NCI-H1436 treated with DMSO at 0.1 percent for 48 hours (cell line): ENCODE measurements at places on chromosomes 13 and 19.

- DNase-seq, result no peak
Observed at GRCh38 chr13:55613429-55614187, 1527.1 kb upstream of the PRR20A start.

GRCh38 chr13:31514932-31515331 is 224.4 kb upstream of the RXFP2 start:
- DNase-seq, result no peak

DNA sequence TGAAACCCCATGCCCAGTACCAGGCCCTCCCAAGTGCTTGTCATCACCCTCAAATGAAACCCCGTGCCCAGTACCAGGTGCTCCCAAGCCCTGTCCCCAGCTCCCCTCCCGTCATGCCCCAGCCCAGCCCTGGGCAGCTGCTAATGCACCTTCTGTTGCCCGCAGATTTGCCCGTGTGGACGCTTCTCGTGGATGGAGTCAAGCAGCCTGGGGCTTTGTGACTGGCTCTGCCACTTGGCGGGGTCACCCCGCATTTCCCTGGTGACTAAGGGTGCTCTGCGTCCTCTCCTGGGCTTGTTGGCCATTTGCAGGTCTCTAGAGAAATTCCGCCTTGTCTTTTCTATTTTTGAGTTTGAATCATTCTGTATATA is 82.7 kb downstream of the ATP11A start:
- DNase-seq, result no peak

DNA sequence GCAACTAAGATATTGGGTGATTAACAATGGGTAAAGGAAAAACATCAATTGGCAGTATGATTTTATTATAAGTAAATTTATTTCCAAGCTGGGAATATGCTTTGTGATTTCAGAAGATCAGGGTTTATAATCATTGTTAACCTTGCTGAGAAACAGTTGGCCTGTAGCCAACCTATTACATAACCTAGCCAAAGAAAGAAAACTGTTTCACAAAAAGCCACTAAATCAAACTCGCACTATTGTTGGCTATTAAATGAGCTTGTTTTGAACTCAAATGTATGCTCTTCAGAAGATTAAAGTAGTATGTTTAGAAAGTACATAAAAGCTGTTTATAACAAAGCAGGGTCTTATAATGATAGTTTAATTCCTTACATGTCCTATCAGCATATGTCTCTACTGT is 151.7 kb downstream of the LHFPL6 start:
- DNase-seq, result no peak

GRCh38 chr13:64767054-64767453 is 2463.1 kb downstream of the PCDH9 start:
- no peak for DNase-seq

GRCh38 chr19:55341171-55341588 is 1.5 kb downstream of the KMT5C start:
- DNase-seq, result no peak

- DNase-seq, result no peak
Observed at GRCh38 chr19:39531834-39532232, 819 bp downstream of the EID2B start.

- DNase-seq, result no peak
Observed at GRCh38 chr19:5139583-5140325, 170.8 kb downstream of the KDM4B start.

DNA sequence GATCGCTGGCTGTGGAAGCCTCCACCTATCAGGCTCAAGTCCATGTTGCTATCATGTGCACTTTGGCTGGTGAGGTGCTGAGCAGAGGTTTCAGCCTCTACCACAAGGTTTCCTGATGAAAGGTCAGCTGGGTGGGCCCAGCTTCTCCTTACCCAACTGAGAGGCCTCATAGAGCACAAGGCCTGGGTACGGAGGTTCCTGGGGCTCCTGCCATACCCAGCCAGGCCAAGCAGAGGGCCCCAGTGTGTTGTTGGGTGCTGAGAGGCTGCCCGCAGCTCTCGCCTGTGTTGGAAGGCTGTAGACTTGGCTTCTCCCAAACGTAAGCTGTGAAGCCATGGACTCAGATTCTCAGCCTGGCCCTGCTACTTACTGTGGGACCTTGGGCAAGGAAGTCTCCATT is 28.2 kb downstream of the ACTN4 start:
- DNase-seq, result no peak

DNA sequence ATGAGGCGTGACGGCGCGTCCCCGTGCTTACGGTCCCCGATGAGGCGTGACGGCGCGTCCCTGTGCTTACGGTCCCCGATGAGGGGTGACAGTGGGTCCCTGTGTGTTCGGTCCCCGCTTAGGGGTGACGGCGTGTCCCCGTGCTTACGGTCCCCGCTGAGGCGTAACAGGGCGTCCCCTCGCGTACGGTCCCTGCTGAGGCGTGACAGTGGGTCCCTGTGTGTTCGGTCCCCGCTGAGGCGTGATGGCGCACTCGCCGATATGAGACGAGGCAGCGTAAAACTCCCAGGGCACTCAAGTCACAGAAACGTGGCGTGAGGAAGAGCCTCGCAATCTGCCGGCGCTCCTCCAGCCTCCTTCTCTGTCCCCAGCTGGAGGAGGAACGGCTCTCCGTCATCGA is 20.9 kb downstream of the CFAP97D2 start:
- no peak for DNase-seq

DNA sequence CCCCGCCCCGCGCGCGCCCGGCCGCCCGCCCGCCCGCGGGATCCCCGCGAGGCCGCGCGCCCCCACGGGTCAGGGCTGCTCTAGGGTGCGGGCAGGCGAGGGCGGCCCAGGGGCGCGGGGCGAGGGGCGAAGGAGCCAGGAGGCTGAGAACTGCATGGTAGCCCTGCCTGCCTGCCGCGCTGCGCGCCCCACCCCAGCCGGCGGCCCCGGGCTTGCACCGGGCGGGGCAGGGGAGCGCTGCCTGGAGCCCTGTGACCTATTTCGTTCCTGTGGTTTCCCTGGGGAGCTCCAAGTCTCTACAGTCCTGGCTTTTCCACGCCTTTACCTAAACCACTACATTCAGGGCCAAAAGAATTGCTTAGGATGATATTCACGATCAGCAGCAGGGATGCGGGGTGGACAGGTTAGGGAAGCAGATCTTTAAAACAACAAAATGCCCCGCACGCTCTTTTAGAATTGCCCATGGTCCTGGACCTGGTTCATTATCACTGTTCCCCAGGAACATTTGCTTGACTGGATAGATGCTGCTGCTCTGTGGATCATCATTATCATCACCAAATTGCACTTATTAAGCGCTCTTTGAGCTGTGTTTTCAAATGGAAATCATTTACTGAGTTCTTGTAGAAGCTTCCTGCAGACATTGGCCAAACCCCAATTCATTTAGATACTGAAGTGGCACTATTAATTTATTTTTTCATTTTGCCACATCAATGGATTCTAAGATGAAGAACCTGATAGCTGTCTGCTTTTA is 421 bp upstream of the GPR12 start:
- DNase-seq, result no peak

GRCh38 chr19:14369399-14370168 is 11.7 kb upstream of the ADGRE5 start:
- DNase-seq, result no peak

DNA sequence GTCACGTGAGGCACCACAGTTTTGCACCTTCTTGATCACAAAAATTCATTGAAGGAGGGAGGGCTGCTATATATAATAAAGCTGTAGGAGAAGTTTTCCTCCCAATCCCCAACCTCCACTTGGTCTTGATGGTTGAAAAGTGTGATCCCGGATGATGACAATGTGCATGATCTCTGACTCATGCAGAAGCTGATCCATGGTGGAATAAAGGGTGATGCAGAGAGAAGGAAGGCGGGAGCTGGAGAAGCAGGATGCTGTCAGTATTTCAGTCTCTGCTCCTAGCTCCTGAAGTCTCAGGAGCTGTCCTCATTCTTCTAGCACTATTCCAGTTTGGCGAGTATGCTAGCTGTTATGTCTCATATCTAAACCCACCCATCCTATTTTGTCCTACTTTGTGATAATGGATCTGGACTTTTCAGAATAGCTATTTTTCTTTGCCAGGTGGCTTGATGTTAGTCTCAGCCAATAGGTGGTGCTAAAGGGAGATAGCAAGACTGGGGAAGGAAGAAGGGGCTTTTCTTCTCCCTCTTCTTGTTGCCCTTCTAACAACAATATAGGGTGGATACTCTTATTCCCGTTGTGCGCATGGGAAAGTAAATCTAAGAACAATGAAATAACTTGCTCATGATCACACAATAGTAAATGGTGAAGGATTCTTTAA is 65.6 kb upstream of the HTR2A start:
- DNase-seq, result no peak

GRCh38 chr13:47038188-47038587 is 141.3 kb upstream of the HTR2A start:
- DNase-seq, result no peak

DNA sequence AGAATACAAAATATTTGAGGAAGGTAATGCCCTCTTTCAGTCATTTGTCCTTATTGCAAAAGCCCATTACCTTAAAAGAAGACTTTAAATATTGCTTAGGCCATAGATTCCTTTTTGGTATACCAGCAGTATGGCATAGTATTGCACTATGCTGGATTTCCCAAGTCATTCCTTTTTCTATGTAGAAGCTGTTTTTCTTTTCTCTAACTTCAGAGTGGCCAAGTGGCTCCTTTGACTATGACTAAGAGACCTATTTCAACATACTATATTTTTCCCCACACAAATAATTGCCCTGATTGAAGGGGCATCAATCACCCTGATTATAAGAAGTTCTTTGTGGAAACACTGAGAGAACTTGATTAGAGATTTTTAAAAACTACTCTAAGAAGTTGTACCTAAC is 68.6 kb downstream of the UFM1 start:
- no peak for DNase-seq

DNA sequence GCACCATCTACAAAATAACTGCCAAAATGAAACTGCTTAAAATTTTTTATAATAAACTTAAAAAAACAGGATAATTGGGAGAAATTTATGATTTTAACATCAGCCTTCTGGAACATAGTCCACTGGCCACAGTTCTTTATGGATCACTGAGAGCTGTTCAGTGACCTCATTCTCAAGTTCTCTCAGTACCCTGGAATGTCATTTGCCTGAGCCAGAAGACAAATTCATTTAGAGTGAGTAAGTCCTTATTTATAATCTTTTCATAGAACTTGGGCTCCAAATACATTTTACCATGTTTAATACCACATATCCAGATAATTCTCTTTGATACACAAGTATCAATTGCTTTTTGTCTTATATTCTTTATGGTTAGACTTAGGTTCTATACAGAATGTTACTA is 87.6 kb downstream of the CAB39L start:
- DNase-seq, result no peak

DNA sequence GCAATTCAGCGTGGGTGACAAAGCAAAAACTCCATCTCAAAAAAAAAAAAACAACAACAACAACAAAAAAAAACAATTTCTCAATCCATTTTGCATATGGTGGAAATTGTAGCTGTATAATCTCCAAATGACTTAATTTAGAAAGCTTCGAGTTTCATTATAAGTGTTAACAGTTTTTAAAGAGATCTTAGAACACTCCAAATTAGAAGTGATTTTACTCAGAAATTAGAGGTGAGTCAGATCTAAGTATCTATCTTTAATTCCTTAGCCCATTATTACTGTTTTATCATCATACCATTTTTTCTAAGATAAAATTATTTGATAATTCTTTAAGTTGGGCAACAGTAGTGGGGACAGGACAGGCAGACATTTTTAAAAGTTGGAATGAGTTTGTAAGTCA is 60.5 kb downstream of the ZMYM2 start:
- DNase-seq, result no peak

DNA sequence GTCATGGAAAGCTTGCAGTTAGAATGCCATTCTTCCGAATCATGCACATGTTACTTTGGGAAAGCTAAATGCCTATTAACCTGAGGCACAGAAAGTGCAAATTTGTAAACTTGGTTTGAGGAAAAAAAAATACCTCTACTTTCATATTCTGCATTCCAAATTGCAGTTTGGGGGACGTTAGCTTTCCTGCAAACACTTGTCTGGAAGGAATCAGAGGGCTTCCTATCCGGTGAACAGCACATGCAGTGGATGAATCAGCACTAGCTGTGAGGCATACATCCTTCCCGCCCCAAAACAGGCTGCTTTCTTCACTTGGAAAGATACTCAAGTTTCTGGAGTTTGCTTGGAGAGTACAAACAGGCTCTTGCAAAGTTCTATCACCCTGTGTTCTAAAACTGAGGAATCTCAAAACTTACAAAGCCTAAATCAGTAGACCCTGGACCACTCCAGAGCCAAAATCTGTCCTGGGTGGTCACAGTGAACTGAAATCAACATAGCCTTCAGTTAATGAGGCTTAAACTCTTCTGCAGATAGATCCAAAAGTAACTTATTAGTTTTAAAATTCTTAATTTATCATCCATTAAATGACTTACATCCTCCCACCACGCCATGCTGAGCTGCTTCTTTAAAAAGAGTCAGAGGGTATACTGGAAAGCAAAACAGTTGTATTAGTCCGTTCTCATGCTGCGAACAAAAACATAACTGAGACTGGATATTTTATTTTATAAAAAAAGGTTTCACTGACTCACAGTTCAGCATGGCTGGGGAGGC is 802.3 kb upstream of the ARGLU1 start:
- DNase-seq, result no peak

- no peak for DNase-seq
Observed at GRCh38 chr13:39676315-39676876, 20.9 kb downstream of the COG6 start.

DNA sequence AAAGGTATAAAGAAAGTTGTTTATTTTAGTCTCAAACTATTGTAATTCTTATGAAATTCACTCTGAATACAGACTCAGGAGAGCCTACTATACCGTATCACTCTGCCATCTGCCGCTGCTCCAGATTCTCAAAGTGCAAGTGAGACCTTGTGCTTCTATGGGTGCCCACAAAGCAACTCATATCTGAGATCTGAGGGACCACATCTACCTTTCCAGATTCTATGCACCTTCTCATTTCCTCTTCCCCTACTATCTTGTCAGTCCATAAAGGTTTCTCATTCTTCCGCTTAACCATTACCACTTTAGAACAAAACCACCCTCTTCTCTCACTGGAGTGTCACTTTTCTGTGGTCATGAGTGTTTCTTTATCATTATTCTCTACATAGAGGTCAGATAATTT is 1236.9 kb downstream of the DIAPH3 start:
- no peak for DNase-seq

DNA sequence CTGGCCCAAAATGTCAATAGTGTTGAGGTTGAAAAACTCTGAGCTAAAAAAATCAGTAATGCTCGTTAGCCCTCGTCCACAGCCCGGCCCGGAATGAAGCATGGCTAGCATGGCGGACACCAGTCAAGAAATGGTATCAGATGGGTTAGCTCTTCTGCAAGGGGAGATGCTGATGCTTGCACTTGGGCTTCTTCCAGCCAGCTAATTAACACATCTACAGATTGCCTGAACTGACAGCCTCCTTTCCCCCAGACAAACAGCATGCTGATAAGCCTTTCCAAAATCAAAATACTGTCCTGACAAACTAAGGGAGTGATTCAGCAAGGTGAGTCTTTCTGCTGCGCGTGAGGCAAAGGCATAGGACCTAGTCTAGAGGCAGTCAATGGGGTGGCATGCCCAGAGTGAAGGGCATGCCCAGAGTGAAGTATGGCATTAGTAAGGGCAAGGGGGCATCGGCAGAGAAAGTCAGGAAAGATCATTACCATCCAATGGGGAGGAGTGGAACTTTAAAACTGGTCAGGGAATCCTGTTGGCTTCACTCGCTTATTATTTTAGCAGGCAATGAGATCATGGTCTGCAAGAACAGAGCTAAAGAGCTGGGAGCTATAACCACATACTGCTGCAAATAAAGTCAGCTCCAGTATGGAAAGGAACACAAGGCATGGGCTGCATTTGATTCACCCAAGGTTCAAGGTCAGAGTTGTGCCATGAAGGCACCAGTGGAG is 30.2 kb upstream of the UBE2L5 start:
- no peak for DNase-seq

GRCh38 chr19:49400029-49400428 is 12.0 kb downstream of the KASH5 start:
- no peak for DNase-seq
